ENCODE measurements at places on chromosomes 7 and 10. TPM values are rescaled to one million over a fixed set of nuclear protein-coding genes. Genes with fewer than 3 reads are reported as not detected.

GATA3 gene
- 1.2 TPM for total RNA-seq

DNA sequence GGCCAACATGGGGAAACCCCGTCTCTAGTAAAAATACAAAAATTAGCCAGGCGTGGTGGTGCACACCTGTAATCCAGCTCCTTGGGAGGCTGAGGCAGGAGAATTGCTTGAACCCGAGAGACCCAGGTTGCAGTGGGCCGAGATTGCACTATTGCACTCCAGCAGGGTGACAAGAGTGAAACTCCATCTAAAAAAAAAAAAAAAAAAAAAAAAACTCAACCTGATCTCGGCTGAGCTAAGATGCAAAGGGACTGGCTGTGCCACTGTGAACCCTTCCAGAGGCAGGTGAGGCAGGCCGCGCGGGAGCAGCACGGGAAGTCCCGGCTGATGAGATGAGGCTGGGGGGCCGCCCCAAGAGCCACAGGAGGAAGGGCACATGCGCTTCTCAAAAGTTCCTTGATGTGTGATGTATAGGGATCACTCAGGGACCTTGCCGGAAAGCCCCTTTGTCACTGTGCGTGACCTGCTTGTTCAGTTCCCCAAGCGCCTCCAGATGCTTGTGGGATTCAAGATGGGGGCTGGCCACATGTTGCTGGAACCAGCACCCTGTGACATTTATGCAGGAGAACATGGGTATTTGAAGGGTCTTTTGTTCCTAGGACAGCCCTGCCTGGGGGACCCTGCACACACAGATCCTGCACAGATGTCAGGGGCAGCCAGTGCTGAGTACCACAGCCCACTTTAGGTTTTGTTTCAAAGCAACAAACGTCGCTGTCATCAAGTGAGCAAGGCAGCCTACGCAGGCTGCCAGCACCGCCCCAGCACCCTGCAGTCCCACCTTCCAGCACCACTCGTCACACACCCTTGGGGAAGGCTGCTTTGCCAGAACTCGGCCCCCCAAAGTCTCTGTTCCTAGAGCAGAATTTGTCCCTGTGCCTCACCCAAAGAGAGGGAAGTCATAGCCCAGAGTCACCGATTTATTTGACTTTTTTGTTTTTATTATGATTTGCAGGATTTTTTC, 74.8 kb upstream of the SH2B2 start:
- DNase-seq = no peak

- DNase-seq = no peak
Measured at GRCh38 chr7:158564663-158565035, 23.0 kb downstream of the PTPRN2 start.

CRTAC1 gene
- total RNA-seq = 3.2 TPM

- no peak for DNase-seq
Measured at GRCh38 chr10:49362596-49363260, 33.2 kb downstream of the DRGX start.

LIPM gene
- not detected for total RNA-seq

ECHS1 gene
- total RNA-seq = 152 TPM

GRCh38 chr10:72170263-72170662, 45.5 kb upstream of the ANAPC16 start:
- DNase-seq = no peak

GRCh38 chr10:69405221-69405620, 11.5 kb downstream of the TACR2 start:
- DNase-seq = no peak

DNA sequence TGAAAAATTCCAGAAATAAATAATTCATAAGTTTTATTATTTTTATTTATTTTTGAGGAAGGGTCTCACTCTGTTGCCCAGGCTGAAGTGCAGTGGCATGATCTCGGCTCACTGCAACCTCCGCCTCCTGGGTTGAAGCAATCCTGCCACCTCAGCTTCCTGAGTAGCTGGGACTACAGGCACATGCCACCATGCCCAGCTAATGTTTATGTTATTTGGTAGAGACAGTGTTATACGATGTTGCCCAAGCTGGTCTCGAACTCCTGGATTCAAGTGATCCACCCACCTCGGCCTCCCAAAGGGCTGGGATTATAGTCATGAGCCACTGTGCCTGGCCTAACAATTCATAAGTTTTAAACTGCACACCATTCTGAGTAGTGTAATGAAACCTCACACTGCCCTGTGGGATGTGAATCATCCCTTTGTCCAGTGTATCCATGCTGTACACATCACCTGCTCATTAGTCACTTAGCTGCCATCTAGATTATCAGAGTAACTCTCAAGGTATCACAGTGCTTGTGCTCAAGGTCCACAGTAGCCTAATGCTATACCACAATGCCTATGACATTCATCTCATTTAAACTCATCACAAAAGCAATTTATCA, 17.9 kb downstream of the RTKN2 start:
- DNase-seq = no peak

DNA sequence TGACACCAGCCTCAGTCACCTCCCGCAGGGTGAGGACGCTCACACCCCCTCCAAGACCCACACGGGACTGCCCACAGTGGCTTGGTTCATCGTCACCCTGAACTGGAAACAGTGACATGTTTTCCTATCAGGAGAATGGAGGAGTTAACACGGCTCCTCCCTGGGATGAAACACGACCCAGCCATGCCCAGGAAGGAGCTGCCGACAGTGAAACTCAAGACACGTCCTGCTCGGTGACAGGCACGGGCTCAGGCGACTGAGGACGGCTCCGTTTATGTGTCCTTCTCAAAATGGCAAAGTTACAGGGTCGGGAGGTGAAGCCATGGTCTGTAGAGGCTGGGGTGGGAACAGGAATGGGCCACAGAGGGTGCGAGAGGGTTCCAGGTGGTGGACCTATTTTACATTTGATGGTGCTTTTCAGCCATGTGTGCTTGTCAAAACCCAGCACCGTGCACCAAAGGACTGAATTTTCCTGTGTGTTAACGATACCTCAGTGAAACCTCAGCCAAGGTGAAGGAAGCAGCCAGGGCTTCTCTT, 272.4 kb downstream of the ADARB2 start:
- no peak for DNase-seq

PDLIM1 gene
- 334 TPM for total RNA-seq

GRCh38 chr10:116784651-116785050, 42.3 kb upstream of the HSPA12A start:
- DNase-seq = peak; percentile 67

DNA sequence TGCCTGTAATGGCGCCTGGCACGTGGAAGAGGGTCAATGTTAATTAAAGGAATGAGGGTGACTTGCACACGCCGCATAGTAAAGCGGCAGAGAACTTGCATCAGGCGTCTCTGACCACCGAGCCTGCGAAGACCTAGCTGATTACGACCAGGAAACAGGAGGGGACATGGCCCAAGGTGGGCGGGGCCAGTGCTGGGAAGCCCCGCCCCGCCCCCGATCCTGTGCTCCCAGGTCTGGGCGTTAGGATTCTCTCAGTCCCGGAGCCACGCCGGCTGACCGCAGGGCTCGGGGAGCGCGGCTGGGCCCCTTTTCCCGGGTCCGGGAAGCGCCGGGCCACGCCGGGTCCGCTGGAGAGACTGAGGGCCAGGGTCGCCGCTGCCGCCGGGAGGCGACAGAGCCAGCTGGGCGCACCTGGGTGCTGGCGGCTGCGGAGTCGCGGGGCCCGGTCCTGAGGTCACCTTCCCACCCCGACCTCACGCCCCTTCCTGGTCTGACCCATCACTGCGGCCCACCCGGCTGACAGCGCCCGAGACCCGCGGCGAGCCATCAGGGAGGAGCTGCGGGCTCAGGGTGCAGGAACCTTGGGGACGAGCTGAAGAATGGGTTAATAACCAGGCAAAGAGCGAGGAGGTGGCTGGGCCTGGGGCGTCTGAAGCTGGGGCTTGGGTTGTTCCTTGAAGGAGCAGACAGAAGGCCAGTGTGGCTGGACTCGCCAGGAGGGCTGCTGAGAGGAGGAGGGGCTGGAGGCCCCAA, 23.0 kb upstream of the GRID1 start:
- DNase-seq = no peak

GDF10 gene
- total RNA-seq = 1.7 TPM

HOXA10 gene
- not detected for total RNA-seq

CTTNBP2 gene
- total RNA-seq = 2.2 TPM

RASSF4 gene
- total RNA-seq = 47.5 TPM

SKIDA1 gene
- 1.8 TPM for total RNA-seq
